Kasumi-1 (cell line): ENCODE measurements at places on chromosomes 2 and 18.

DNA sequence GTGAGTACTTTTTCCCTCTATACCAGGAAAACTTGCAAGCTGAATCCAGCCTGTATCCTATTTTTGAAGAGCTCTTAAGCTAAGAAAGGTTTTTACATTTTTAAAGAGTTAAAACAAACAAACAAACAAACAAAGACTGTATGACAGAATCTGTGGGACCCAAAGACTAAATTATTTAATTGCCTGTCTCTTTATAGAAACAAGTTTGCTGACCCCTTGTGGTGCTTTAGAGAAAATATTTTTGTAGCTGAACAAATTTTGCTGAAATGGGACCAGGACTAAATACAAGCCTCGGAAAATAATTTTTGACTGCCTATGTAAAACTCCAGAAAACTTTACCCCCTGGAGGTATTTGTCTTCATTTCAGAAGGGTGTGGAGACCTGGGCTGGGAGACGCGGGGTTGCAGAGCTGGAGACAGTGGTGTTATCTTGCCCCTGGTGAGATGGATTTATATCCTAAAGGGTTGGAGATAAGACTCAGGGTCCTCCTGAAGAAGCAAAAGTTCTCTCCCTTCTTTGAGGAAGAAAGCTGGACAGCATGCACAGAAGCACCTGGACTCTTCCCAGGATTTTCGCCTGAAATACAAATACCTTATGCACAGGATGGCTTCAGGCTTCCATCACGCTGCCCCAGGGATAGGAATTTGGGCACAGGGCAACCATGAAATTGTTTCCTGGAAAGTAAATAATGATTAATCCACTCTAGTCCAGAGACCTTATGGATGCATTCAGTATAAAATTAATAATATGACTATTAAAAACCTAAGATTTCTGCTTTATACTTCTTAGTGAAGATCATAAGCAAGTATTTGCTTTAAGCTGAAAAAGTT is 54.3 kb downstream of the TMX3 start:
- DNase-seq = peak; percentile 60

DNA sequence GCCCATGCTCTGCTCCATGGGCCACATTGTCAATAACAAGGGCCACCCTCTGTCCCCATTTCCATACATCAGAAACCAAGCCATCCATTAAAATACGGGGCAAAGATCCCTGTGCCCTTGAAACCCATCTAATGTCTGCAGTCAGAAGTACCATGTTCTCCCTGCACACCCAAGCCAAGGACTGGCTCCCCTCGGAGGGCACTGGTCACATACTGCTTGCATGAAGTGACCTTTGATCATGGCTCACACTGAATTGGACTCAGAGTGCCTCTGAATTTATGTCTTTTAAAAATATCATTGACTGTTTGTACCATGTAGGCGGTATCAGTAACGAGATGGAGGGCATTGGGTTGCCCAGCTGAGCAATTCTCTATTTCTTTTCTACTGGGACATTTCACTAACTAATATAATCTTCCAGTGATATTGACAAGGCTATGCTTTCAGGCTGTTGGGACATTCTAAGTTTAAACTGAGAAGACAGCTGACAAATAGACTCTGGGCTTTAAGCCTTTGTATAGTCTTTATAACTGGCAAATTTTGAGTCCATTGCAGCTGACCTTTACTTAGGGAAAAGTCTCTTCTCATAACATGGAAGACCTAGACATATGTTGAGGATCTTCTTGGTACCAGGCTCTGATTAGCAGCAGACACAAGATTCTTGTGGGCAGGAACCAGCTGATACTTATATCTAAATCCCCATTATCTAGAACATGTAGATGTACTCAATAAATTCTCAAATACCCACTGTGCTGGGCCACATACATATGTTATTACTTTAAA is 214.3 kb downstream of the MYCN start:
- DNase-seq = no peak

DNA sequence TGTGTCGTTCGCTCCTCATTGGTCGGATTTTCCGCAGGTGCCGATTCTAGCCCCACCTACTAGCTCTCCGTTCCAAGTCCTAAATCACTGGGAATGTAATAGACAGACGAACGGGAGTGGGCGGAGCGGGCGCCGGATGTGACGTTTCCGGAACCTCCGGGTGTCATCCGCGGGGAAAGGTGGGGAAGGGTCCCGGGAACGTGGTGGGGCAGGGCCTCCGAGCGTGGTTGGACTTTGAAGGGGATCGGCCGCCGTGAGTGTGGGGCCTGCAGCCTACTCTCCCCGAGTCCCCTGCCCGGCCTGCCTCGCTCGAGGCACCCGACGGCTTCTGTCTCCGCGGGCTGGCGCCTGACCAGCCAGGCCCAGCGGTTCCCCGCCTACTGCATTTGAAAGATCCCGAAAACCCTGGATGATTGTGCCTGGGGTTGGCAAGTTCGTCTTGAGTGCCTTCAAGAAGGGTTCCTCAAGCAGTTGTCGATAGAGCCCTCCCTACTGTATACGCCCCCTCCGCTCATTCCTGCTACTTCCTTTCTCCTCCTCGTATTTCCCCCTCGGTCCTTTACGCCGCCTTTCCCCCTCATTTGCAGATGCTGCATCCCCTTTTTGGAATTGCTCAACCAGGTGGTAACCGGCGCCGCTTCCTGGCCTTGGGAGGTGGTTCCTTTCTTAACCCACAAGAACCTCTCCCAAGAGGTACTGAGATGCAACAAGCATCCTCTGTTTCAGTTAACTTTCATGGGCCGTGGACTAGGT is at the start of gene STAMBP:
STAMBP (plus strand) TSS at position 144 of the 753 bp plus-strand sequence. CDS start 1,896 bp downstream, outside the sequence.
- peak; percentile 98 for DNase-seq

DNA sequence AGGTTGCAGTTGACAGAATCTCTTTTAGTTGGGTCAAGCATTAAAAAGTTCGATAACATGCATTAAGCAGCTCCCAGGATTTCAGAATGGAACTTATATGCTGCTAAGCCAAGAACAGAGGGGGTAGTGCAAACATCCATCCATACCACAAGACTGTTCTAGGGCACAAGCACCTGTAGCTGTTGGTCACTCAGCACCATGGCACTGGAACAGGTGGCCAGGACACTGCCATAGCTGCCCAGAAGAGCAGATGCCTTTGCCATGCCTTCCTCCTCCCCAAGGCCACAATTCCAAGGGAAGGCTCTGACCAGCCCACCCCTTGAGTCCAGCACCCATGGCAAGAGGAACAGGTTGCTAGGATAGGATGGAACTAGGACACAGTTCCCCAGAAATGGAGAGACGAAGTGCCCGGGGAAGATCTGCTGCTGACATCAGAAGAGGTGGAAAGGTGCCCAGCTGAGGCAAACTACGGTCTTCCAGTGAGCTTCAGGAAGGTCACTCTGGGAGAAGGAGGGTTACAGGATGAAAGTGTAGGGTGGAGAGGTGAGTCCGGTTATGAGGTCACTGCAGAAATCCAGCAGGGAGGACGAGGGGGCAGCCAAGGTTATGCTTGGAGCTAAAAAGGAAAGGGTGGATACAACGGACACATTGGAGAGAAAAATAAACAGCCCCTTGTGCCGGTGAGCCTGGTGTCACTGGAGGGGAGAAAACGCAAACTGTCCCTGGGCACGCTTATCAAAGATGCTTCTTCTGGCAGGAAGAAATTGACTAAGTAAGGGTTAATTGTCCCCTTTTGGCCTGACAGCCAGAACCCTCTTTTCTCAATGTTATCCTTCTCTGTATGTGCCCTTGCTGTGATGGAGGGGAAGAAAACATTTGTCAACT is 41.9 kb downstream of the C1QL2 start:
- no peak for DNase-seq

DNA sequence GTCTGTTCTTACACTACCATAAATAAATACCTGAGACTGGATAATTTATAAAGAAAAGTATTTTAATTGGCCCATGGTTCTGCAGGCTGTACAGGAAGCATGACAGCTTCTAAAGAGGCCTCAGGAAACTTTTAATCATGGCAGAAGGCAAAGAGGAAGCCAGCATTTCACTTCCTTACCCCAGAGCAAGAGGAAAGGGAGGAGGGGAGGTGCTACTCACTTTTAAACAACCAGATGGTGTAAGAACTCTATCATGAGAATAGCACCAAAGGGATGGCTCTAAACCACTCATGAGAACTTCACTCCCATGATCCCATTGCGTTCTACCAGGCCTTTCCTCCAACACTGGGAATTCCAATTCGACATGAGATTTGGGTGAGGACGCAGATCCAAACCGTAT is 344.4 kb upstream of the SLC39A10 start:
- peak; percentile 91 for DNase-seq

DNA sequence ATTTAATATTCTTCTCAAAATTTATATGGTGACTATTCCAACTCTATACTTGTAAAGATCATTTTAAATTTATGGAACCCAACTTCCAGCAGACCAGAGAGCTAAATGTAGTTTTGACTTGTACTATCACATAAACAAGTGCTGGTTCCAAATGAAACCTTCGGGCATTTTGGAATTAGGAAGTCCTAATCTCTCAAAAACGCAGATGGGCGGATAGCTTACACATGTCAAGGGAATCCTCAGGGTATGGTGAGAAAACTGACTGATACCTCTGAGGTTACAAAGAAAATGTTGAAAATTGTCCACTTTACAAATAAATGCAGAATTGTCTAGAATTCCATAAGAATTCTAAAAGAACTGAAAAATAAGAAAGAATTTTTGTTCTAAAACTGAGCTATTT is 224.1 kb downstream of the SS18 start:
- DNase-seq = no peak

- peak; percentile 11 for DNase-seq
Observed at GRCh38 chr2:37984589-37984988, 59.5 kb downstream of the RMDN2 start.

- no peak for DNase-seq
Observed at GRCh38 chr2:223282221-223282620, 230.2 kb downstream of the KCNE4 start.

DNA sequence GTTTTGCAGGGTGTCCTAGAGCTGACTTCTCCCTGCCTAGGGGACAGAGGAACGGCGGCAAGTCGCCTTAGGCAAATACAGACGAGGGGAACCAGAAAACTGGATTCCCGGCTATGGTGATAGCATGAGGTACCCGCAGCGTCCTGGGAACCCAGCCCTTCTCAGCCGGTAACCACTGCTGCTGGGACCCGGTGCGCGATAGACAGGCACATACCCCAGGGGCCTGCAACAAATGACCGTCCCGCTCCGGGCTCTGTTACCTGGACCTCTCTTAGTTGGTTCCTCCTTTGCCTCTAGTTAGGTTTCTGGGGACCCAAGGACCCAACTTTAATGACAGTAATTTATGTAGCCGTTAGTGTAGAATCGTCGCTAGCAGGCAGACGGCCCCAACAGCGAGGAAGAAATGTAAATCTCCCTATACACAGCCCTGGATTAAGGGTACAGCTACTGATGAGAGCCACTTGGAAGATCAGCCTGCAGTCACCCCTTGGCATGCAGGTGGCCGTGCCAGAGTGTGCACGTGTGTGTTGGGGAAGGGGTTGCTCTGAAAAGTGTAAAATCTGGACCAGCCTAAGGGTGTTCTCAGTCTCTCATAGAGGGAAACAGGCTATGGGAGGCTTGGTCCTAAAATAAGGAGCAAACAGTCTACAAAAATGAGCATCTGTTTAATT is 819 bp upstream of the SERPINE2 start:
- no peak for DNase-seq

GRCh38 chr2:228653884-228654283 is 472.4 kb upstream of the SPHKAP start:
- no peak for DNase-seq

- no peak for DNase-seq
Observed at GRCh38 chr2:128798502-128799283, 480.0 kb upstream of the HS6ST1 start.

DNA sequence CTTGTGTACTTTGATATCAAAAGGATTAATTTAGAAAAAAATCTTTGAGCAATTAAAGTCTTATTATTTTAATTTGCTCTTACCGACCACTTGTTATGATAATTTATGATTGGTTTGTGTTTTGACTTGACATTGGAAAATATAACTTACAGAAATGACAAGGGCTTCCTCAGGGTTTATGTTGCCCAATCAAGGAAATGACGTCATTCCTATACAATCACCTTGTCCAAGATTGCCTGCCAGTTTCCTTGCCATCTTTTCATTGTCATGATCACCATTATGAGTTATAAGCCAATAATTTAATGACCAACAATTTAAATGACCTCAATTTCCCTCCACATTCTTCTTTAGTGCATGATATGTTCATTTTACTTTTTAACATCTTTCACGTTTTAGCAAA is 351.8 kb upstream of the TMEFF2 start:
- no peak for DNase-seq

DNA sequence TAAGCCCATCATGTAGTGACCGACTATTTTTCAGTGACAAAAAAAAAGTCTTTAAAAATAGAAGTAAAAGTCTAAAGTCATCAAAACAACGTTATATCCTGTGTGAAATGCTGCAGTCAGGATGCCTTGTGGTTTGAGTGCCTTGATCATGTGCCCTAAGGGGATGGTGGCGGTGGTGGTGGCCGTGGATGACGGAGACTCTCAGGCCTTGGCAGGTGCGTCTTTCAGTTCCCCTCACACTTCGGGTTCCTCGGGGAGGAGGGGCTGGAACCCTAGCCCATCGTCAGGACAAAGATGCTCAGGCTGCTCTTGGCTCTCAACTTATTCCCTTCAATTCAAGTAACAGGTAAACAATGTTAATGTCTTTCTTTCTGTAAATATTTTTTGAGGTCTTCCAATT is at the start of gene CD28:
CD28 (plus strand) TSS at position 237 of the 400 bp plus-strand sequence; CDS start at position 295, 58 bp downstream.
- no peak for DNase-seq

GRCh38 chr18:8005870-8006569 is 438.9 kb downstream of the PTPRM start:
- DNase-seq = no peak

GRCh38 chr18:26429535-26430226 is 118.7 kb downstream of the KCTD1 start:
- DNase-seq = no peak

GRCh38 chr18:79151191-79151590 is 82.0 kb downstream of the ATP9B start:
- no peak for DNase-seq

DNA sequence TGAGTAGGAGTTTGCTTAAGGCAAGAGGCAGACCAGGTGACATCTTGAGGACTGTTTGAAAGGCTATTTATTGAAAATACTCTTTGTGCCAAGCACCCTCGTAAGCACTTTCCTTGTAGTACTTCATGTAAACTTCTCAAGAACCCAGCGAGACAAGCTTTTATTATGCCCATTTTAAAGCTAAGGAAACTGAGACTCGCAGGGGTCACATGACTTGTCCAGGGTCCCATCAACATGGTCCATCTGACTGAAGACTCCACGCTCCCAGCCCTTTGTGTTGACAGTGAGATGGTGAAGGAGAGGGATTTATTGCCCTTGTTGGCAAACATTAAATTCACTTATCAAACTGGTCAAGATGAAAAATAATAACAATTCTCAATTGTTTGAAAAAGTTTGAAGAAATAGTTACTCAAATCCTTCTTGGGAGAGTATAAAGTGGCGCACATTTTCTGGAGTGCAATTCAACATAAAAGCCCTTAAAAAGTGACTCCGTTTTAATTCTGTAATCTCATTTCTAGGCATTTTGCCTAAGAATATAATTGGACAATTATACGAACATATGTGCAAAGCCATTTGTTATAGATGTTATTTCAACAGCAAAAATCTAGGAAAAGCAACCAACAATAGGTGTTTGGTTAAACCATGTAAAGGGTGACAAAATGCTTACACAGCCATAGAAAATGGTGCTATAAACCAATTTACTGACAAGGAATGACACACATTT is 270.5 kb upstream of the NCKAP5 start:
- no peak for DNase-seq
